ENCODE measurements at places on chromosomes 5 and 9. TPM values are rescaled to one million over a fixed set of nuclear protein-coding genes. Genes with fewer than 3 reads are reported as not detected.
A peak's percentile ranks its signal among the peaks of the same experiment; 100 is the strongest.

Gene SPINK9
- not detected for total RNA-seq

DNA sequence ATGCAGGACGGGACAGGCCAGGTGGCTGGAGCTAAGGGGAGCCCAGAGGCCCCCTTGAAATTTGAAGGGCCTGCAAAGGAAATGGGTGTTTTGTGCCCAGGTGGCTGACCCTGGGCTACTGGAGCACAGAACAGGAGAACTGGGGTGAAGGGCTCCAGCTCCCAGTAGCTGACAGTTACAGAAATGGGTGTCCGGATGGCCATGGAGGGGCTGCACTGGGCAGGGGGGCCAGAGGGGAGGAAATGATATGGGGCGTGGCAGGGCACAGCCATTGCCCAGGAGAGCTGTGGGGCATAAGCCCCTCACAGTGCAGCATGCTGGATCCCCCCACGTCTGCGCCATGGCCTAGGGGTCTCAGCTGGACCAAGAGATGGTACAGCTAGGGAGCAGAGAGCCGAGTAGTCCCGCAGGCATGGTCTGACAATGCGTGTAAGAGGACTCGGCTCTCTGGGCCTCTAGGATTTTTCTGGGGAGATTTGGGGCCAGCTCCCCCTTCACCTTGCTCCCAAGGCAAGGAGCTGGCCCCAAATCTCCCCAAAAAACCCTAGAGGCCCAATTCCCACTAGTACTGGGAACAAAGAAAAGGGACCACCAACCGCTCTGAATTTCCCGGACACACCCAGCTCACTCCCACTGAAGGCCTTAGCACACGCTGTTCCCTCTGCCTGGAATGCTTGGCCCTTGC is 7.9 kb upstream of the CARD19 start:
- H3K27me3 ChIP-seq: no peaks in the 10 kb centered on the region
- peak; percentile 15 for DNase-seq
- H3K36me3 ChIP-seq: no peaks in the 10 kb centered on the region
- H3K27ac ChIP-seq: no peak overlapping the region
- no peaks in the 10 kb centered on the region for H3K4me1 ChIP-seq
- no peak overlapping the region for H3K4me3 ChIP-seq

- no peaks in the 10 kb centered on the region for H3K27me3 ChIP-seq
- DNase-seq: no peak
- H3K27ac ChIP-seq: no peak overlapping the region
- no peak overlapping the region for H3K4me3 ChIP-seq
- peaks cover 9% of the 10 kb centered on the region for H3K4me1 ChIP-seq
These were observed 126.4 kb downstream of the RGS3 start for GRCh38 chr9:113589890-113590289.

Gene LRRC26
- total RNA-seq: not detected

Gene CAVIN4
- 10.1 TPM for total RNA-seq

DNA sequence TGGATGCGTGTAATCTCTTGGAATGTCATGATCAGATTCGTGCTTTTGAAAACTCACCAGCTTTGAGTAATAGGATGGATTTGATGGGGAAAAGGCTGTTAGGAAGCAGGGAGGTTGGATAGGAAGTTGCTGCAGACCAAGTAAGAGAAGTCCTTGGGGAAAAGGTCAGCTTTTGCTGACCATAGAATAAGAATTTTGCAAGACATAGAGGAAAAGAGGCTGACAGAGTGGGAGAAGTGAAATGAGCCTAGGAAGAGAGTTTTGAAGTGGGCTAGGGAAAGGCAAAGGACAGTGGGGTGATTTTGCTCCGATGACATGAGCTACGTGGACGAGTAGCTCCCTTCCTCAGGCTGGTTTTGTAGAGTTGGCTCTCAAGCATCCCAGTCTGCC is 31.5 kb downstream of the RHOBTB3 start:
- DNase-seq: no peak
- no peak overlapping the region for H3K27ac ChIP-seq
- H3K27me3 ChIP-seq: no peaks in the 10 kb centered on the region
- no peaks in the 10 kb centered on the region for H3K4me1 ChIP-seq

GRCh38 chr9:96686638-96687335 is 31.7 kb upstream of the PRXL2C start:
- H3K36me3 ChIP-seq: no peaks in the 10 kb centered on the region
- no peaks in the 10 kb centered on the region for H3K27me3 ChIP-seq
- H3K4me1 ChIP-seq: no peaks in the 10 kb centered on the region
- no peak overlapping the region for H3K27ac ChIP-seq
